Lower lobe of right lung (tissue), 2 donors: ENCODE measurements at places on chromosomes 2 and 18. TPM values are rescaled to one million over a fixed set of nuclear protein-coding genes. Genes with fewer than 3 reads are reported as not detected.
A peak's percentile ranks its signal among the peaks of the same experiment; 100 is the strongest.

Gene PSTPIP2
- 11.5 TPM for total RNA-seq

- DNase-seq: no peak
These were observed 845 bp downstream of the EML4 start for GRCh38 chr2:42169874-42170521.

Gene UGT1A4
- total RNA-seq: not detected

Gene DCTN1
- total RNA-seq: 142 TPM

DNA sequence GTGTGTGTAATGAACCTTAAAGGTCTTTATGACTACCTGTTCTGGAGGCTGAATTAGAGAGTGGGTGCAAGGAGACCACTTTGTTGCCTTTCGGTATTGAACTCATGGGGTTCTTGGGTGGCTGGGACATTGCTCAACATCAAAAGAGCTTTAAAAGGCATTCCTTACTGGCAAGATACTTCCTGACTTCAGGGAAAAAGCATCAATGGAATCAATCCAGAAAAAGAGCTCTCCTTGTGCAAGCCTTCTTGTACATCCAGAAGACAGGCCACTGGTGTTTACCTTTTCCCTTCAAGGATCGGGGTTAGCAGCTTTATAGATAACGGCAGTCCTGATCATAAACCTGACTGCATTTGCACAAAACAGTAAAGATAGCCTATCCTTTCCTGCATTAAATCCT lies 9.5 kb downstream of the PNO1 start:
- DNase-seq: no peak

GRCh38 chr2:3670376-3670775 lies 12.4 kb downstream of the ALLC start:
- DNase-seq: no peak

DNA sequence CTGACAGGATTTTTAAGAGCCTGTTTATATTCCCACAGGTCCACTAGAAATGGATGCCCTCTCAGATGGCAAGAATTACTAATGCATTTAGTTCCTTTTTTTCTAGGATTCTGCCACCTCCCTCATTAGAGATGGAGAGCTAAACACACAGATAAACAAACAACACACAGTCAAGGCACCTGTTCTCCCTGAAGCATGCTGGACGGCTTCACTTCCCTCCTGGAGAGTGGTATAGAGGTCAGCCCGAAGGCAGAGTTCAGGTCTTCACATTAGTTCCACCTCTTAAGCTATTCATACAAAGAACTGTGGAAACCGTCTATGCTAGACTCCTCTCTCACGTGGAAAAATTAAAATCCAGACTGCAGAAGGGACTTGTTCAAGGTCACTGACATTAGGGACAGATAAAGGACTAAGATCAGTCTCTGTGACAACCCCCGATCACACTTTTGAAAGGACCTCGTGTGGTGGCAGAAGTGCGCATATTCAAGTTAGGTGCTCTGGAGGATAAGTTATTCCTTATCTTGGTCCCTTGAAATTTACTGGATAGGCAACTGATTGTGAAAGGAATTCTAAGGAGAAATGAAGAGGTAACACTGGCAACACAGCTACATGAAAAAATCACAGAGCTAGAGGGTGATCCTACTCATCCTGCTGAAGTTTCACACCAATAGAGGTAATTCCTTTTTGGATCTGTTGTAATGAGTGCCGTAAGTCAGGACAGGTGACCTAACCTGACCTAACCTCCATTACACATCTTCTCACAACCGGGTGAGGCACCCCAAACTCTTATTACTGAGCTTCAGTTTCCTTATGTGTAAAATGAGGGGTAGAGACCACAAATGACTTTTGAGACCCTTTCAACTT lies 75.1 kb downstream of the SPRED2 start:
- DNase-seq: no peak

GRCh38 chr2:26628561-26629345 lies 12.4 kb downstream of the CIB4 start:
- DNase-seq: peak; percentile 29

GRCh38 chr18:69752737-69753380 lies 194.8 kb downstream of the CD226 start:
- DNase-seq: no peak

- DNase-seq: no peak
These were observed 150.7 kb downstream of the USP34 start for GRCh38 chr2:61320181-61320580.

DNA sequence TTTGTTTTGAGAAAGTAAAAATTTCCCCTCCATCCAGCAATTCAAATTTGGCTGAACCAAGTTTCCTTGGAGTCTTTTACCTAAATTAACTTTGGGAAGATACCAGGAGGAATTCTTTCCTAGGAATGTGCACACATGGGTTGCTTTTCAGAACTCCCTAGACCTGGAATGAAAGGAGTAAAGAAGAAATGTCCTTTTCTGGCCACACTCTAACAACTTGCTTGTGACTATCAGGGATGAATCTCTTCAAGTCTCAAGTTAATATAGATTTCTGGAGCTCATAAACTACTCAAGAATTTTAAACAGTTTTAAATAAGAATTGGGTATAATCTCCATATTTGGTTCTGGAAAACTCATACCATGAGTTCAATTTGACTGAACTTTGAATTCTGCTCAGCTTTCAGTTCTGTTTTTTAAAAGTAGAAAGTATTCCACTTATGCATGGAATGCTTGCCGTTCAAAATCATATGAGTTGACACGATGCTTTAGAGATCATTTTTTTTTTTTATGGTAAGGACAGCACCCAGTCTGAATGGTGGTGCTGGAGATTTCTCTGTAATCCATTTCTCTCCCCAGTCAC lies 7.7 kb downstream of the RASGRP3 start:
- DNase-seq: no peak

DNA sequence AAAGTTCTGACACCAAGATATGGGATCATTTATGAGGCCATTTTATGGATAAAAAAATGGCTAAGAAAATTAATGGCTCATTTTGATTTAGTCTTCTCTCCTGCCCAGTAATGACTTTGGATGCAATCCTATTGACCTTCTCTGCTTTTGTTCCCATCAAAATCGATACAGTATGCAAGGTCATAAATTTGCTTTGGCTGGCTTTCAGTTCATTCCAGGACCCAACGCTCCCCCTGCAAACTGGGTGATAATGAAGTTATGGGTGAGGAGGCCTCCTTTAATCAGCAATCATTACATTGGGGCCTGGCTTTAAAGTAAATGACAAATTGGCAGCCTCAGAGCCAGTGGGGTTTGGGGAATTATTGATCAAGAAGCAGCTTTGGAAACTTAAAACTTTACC lies 351.8 kb upstream of the GYPC start:
- DNase-seq: no peak

Gene C1QL2
- not detected for total RNA-seq

Gene IL1B
- total RNA-seq: 17.5 TPM

Gene EFHD1
- 7.7 TPM for total RNA-seq

Gene CCDC148
- 2.8 TPM for total RNA-seq

Gene ABCB11
- total RNA-seq: 0.32 TPM

Gene CNDP1
- total RNA-seq: not detected

- no peak for DNase-seq
These were observed 6.5 kb downstream of the GKN1 start for GRCh38 chr2:68980956-68981355.

- no peak for DNase-seq
These were observed 2.8 kb downstream of the NYAP2 start for GRCh38 chr2:225402210-225402776.

- DNase-seq: peak; percentile 20
These were observed 198.6 kb downstream of the TFCP2L1 start for GRCh38 chr2:121086450-121086849.

DNA sequence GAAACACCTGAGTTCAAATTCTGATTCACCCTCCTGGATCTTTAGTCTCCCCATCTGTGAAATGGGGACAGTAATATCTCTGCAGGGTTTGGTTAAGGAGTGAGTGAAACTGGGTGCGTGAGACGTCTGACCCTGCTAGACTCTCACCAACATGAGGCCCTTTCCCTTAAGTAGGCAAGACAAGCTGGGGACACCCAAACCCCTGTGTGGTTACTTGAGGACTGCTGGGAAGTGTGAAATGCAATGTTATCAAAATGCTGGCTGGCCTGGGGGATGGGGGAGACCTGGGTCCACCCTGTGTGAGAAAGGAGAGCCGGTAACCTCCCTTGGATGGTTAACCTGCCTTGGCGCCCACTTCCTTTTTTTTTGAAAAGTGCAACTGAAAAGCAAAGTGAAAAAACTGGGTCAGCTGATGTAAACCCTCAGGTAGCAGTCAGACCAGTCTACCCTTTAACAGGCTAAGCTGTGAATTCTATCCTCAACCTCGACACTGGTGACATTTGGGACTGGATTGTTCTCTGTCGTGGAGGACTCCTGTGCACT lies 82.3 kb downstream of the INPP5D start:
- DNase-seq: no peak

- DNase-seq: no peak
These were observed 39.1 kb downstream of the FRZB start for GRCh38 chr2:182827182-182827879.

Gene TTR
- total RNA-seq: not detected

Gene ZBTB7C
- total RNA-seq: 15.0 TPM

DNA sequence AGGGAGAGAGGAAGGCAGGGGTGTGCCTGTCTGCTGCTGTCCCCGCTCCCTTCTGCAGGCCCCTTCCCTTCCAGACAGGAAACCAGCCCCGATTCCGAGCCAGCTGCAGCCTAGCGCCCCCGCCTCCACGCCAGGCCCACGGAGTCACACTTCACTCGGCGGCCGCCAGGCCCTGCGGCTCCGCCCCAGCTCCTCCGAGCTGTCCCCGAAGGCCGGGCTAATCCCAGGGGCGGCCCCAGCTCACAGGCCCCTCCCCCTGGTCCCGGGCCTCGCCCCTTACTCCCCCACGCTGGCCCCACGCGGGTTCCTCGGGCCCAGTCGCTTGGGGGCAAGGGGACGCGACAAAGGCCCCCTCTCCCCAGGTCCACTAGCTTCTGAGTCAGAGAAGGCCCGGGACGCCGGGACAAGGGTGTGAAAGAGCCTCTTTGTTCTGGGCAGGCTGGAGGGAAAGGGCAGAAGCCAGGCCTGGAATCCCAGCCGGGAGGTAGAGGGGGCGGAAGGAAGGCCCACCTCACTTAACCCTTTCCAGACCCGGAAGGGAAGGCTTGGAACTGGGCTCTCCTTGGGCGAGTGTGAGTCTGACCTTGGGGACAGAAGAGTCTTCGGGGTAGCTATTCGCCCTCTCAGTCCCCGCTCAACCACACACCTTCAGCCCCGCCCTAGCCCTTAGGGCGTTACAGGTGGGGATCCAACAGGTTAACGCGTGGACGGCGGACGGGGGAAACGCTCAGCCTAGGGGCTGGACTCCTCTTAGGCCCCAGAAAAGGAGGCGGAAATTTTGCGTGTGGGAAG lies 1.2 kb downstream of the RTKN start:
- peak; percentile 87 for DNase-seq

DNA sequence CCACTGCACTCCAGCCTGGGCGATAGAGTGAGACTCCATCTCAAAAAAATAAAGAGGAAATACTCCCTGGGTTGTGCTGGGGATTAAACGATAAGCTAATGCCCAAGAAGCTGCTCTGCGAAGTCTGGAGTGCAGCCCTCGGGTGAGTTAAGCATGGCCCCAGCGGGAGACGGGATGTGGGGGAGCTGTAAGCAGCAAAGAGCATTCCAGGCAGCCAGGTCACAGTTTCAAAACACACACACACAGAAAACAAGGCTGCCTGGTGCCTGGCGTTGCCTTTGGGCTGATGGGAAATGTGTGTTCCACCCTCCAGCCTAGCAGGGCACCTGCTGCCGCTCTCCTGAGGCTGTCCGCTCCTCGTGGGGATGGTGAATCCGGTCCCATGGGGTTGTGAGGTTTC lies 24.1 kb downstream of the ODC1 start:
- DNase-seq: no peak

DNA sequence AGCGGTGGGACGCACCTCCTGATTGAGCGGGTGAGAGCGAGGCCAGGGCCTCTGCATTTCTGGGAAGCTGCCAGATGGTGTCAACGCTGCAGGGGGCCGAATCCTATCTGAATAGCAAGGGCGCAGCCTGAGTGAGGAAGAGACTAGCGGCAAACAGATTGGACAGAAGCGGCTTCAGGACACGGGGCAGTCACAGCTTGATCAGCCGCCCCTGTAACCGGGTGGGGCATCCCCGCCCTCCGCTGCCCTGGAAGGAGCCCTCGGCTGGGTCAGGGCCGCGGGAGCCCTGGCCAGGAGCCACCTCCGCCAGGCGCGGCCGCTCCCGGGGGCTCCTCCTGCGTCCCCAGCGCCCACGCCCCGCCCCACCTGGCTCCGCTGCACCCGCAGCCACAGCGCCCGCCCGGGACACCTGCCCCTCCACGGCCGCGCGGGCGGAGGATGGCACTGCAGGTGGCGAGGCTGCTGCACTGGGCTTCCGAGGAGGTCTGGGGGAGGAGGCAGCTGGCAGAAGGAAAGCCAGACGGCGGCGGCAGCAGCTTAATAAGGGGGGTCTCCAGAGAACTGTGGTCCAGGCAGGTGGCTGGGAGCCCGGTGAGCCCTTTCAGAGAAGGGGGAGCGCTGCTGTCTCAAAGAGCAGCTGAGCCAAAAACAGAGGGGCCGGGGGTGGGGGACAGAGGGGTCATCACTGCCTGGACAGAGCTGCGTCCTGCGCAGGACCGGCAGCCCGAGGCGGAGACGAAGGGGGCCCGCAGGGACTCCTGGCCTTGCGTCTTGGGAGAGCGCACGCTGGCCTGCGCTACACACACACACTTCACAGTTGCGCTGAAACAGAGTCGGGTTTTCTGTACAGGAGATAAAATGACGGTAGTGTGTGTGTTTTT lies 18.8 kb upstream of the SOX11 start:
- DNase-seq: no peak

GRCh38 chr2:191710411-191710900 lies 32.5 kb downstream of the NABP1 start:
- no peak for DNase-seq

- no peak for DNase-seq
These were observed 49.9 kb upstream of the ASPRV1 start for GRCh38 chr2:70011335-70011734.

DNA sequence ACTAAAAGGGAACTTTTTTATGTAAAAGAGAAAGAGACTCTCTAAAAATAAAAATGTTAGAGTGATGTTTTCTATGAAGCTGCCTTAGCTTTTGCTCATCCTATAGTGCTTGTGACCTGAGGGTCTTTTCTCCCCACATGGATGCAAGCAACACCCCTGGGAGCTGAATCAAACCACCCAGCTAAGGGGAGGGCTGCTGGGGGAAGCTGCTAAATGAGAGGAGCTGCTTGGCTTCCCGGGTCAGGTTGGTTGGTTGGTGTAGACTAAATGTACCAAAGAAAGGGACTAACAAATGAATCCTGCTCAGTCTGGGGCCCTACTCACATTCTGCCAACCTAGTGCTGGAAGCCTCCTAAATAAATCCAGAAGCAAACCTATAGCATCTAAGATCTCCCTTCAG lies 35.0 kb downstream of the AFF3 start:
- DNase-seq: no peak

Gene NEUROD1
- not detected for total RNA-seq

Gene IL1RL2
- not detected for total RNA-seq

Gene CFAP65
- total RNA-seq: 7.6 TPM

DNA sequence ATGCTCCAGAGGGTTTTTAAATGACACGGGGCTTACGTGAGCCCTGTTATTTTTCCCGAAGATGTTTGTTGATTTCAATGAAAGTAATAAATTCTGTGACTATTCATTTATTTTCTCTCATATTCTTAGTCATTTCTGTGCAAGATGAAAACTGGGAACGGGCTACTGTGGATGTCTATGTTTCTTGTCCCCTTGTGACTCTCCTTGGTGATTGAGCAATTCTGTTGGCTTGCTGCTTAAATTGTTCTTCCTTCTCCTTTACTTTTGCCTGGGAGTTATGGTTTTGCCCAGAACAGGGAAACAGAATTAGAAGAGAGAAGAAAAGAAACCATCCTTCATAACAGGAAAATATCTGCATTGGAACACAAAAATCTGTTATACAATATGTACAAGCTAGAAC lies 508.2 kb upstream of the DSEL start:
- no peak for DNase-seq

GRCh38 chr2:41626936-41627335 lies 420.9 kb upstream of the PKDCC start:
- DNase-seq: no peak

Gene FBXO48
- total RNA-seq: 2.3 TPM

Gene MYL12B
- 318 TPM for total RNA-seq
